ENCODE measurements at places on chromosomes 4 and X. TPM values are rescaled to one million over a fixed set of nuclear protein-coding genes. Genes with fewer than 3 reads are reported as not detected.
A peak's percentile ranks its signal among the peaks of the same experiment; 100 is the strongest.

GRCh38 chr4:75886104-75886503 is 16.1 kb downstream of the PPEF2 start:
- no peak overlapping the region for H3K4me3 ChIP-seq
- peaks cover 2% of the 10 kb centered on the region for H3K36me3 ChIP-seq
- peaks cover 7% of the 10 kb centered on the region for H3K27me3 ChIP-seq
- H3K4me1 ChIP-seq = peaks cover 10% of the 10 kb centered on the region

Gene ACE2
- total RNA-seq = not detected

- H3K36me3 ChIP-seq = no peaks in the 10 kb centered on the region
- no peak overlapping the region for H3K4me3 ChIP-seq
- H3K4me1 ChIP-seq = peaks cover 3% of the 10 kb centered on the region
- H3K27me3 ChIP-seq = peaks cover 15% of the 10 kb centered on the region
- H3K27ac ChIP-seq = no peak overlapping the region
These were observed 36.2 kb downstream of the RGS12 start for GRCh38 chr4:3328814-3329663.

Gene GPR119
- total RNA-seq = not detected

DNA sequence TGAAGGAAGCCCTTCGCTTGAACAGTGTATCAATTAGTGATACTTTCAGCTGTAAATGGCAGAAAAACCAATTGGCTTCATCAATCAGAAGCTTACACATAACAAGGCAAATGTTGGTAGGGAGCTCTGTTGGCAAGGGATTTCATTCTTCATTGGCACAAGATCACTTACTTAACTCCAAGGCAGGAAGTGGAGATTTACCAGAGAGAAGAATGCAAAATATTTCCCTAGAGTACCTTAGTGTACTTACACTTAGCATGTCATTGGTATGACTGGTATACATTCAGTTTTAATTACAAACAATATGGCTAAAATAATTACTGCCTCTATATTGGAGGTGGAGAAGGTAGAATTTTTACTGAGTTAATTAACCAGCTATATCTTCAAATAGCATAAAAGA is 545.0 kb downstream of the GABRG1 start:
- no peaks in the 10 kb centered on the region for H3K36me3 ChIP-seq
- H3K4me3 ChIP-seq = no peak overlapping the region
- H3K4me1 ChIP-seq = no peaks in the 10 kb centered on the region
- H3K27ac ChIP-seq = no peak overlapping the region
- DNase-seq = no peak

Gene SLITRK4
- total RNA-seq = not detected

Gene SLC6A14
- total RNA-seq = not detected

DNA sequence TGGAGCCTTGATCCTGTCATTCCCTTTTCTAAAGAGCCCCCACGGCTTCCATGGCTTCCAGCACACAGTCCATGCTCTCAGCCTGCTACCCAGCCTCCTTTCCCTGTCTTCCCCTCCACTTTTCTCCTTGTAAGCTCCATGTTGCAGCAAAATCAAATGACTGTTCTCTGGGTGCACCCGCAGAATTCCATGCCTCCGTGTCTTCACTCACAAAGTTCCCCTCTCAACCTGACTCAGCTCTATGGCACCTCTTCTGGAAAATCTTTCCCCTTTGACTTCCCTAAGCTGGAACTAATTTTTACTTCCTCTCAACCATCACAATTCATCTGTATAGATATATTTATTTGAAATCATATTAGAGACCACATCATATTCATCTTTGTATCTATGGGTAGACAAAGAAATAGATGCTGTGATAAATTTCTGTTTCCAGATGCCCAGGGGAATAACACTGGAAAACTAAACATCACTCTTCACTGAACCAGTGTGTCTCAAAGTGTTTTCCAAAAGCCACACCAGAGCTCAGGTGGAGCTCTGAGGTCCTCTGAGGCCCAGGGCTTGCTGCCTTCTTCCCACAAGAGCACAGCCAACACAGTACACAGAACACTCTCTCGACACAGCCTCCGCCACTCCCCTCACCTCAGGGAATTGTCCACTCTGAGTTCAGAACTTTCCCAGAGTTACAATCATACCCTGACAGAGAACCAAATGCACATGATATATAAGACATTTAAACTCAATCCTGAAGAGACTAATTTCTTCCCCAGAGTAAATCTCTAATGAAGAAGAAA is 3.3 kb downstream of the SETD7 start:
- H3K4me3 ChIP-seq = no peak overlapping the region
- DNase-seq = no peak
- peaks cover 40% of the 10 kb centered on the region for H3K4me1 ChIP-seq
- H3K36me3 ChIP-seq = no peaks in the 10 kb centered on the region

- peak overlapping the region; percentile 93 for H3K27ac ChIP-seq
- H3K36me3 ChIP-seq = no peaks in the 10 kb centered on the region
- peak; percentile 71 for DNase-seq
- no peaks in the 10 kb centered on the region for H3K27me3 ChIP-seq
These were observed 5.0 kb downstream of the XPNPEP2 start for GRCh38 chrX:129743821-129744220.

DNA sequence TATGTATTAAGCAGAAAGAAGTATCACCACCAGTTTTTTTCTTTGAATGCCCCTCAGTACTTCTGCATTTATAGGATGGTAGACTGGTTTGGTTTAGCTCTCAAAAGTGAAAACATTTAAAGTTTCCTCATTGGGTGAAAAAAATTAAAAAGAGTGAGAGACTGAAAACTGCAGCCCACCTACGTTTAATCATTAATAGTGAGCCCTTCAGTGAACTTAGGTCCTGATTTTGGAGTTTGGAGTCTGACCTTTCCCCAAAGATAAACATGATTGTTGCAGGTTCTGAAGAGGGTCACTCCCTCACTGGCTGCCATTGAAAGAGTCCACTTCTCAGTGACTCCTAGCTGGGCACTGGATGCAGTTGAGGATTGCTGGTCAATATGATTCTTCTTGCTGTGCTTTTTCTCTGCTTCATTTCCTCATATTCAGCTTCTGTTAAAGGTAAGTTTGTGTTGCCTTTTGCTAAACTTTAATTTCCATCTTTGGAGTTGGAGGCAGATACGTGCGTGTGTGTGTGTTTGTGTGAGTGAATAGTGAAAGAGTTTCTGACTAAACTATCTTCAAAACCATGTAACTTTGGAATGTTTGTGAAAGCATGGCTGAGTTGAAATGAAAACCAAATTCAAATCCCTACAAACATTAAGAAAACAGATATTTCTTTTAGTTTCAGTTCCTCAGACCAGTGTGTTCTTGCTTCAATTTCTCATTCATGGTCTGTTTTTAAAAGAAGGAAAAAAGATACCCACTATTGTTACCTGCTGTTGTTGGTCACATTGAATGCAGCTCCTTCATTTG is at the start of gene MTTP:
Gene MTTP, plus strand, starts transcription at position 295 of the 795 bp plus-strand sequence. Its CDS starts 86 bp downstream, at position 381.
- H3K27me3 ChIP-seq = peaks cover 52% of the 10 kb centered on the region
- DNase-seq = no peak
- H3K27ac ChIP-seq = no peak within 1 kb of the TSS
- no peaks in the 10 kb centered on the region for H3K36me3 ChIP-seq
- peaks cover 3% of the 10 kb centered on the region for H3K4me1 ChIP-seq
- H3K4me3 ChIP-seq = no peak within 1 kb of the TSS

Data from activated CD8-positive, alpha-beta memory T cell treated with anti-CD3 and anti-CD28 coated beads, Interleukin-2, amount 10 ng/mL, durations not matched to agents 7 days and 5 days (primary cell).